ENCODE measurements at places on chromosomes 1 and 21. TPM values are rescaled to one million over a fixed set of nuclear protein-coding genes. Genes with fewer than 3 reads are reported as not detected.

Gene TMEM54
- total RNA-seq: 35.7 TPM

Gene FAM72B
- total RNA-seq: 0.91 TPM

Gene EDEM3
- 66.4 TPM for total RNA-seq

Gene KDM5B
- 123 TPM for total RNA-seq

Gene HOOK1
- under 0.01 TPM for total RNA-seq

Gene ADORA3
- not detected for total RNA-seq

Gene GIPC2
- 0.13 TPM for total RNA-seq

Gene PCSK9
- total RNA-seq: 0.86 TPM

Gene IL20
- not detected for total RNA-seq

Gene ITPKB
- total RNA-seq: 9.6 TPM

Gene ICOSLG
- total RNA-seq: under 0.01 TPM

Gene LCE3E
- total RNA-seq: not detected

Gene BARHL2
- total RNA-seq: not detected

Gene GBP5
- 0.11 TPM for total RNA-seq

Gene SLAMF8
- total RNA-seq: 0.11 TPM

Gene DCST1
- total RNA-seq: not detected

Gene NCSTN
- total RNA-seq: 116 TPM

Gene SYCP1
- not detected for total RNA-seq

Gene RAVER2
- 9.7 TPM for total RNA-seq

Gene PLD5
- total RNA-seq: not detected

Gene LAMB3
- 12.2 TPM for total RNA-seq

Gene DNAJC6
- 2.5 TPM for total RNA-seq

Gene CFAP107
- not detected for total RNA-seq

Gene TAF1A
- total RNA-seq: 15.5 TPM

Gene GJA9
- 0.22 TPM for total RNA-seq

Gene CTSS
- total RNA-seq: 12.0 TPM

Gene KRTAP20-4
- total RNA-seq: not detected

Gene ZSWIM5
- total RNA-seq: 0.86 TPM

Gene PHF13
- total RNA-seq: 15.9 TPM

Gene E2F2
- 2.6 TPM for total RNA-seq

Gene CD84
- total RNA-seq: not detected

Gene CELSR2
- total RNA-seq: 0.52 TPM

Gene SLAMF9
- total RNA-seq: 0.86 TPM

Gene LMOD1
- total RNA-seq: 1.4 TPM

All from articular chondrocyte of knee joint (primary cell).